Stimulated activated CD8-positive, alpha-beta memory T cell treated with anti-CD3 and anti-CD28 coated beads, Interleukin-15, amount 100 ng/mL, for 24 hours (primary cell): ENCODE measurements at places on chromosomes 12 and 14.
A peak's percentile ranks its signal among the peaks of the same experiment; 100 is the strongest.

DNA sequence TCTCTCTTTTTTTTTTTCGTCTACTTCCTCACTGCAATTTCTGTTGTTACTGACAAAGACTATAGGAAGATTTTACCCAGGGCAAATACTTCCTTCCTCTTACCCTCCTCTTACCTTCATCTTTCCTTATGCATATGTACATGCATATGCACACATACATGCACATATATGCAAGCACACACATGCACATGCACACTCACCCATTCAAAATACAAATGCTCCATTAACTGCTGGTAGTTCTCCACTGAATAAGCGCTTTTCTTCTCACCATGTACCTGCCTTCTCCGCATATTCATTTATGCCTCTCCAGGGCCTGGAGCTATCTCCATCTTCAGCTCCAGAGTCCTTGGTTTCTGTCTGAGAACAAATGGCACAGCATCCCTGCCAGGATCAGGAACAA, 632 bp downstream of the C12orf54 start:
- DNase-seq: no peak

- no peak for DNase-seq
Measured at GRCh38 chr14:95305940-95306339, 13.8 kb downstream of the CLMN start.

- no peak for DNase-seq
Measured at GRCh38 chr12:128069359-128069997, 197.5 kb upstream of the TMEM132C start.

GRCh38 chr14:93587330-93587729, 156.6 kb downstream of the UNC79 start:
- no peak for DNase-seq

DNA sequence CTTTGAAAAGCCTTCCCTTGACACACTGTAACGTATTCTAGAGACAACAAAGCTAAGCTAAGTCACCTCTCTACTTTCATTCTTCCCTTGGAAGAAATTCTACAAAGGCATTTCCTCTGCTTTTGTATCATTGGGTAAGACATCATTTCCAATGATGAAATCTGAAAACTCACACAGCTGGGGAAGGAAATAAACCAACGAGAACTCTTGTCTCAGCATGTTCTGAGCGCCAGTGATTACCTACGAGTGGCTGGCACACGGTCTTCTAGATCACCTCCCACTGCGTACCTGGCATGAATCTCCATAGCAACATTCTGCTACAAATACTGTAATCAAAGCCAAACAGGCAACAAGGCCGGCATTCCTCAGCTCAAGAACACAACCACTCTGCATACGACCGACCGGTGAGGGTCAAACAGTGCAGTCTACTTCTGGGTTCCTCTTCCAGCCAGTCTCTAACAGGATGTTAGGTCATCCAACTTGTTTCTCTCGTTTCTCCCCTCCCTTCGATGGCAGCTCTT, 7.6 kb downstream of the VPS37B start:
- no peak for DNase-seq

GRCh38 chr14:55814873-55815272, 234.9 kb downstream of the KTN1 start:
- no peak for DNase-seq

GRCh38 chr14:59632381-59632780, 55.8 kb upstream of the CCDC175 start:
- DNase-seq: no peak

DNA sequence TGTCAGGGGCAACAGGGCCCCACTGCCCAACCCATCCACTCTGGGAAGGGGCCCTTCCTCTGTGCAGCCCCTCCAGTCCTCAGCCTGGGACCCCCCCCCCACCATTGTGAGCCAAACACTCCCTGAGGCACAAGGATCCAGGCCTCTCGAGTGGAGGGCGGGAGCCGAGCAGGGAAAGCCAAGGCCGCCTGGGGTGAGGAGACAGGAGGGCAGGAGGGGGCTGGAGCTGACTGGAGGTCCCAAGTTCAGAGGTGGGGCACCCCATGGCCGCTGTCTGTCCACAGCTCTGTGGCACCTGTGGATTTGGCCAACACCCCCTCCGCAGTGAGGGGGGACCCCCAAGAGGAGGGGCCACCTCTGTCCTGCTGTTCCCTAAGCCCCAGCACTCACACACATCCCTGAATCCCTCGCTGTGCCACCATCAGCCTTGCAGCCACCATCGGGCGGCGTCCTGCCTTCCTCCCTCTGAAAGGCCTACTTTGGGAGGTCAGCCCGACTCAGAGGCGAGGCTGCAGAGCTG, 25.4 kb upstream of the C14orf180 start:
- DNase-seq: no peak

GRCh38 chr12:132872975-132873421, 14.4 kb downstream of the CHFR start:
- DNase-seq: no peak

- DNase-seq: peak; percentile 13
Measured at GRCh38 chr14:60327447-60328331, 78.7 kb downstream of the PPM1A start.

DNA sequence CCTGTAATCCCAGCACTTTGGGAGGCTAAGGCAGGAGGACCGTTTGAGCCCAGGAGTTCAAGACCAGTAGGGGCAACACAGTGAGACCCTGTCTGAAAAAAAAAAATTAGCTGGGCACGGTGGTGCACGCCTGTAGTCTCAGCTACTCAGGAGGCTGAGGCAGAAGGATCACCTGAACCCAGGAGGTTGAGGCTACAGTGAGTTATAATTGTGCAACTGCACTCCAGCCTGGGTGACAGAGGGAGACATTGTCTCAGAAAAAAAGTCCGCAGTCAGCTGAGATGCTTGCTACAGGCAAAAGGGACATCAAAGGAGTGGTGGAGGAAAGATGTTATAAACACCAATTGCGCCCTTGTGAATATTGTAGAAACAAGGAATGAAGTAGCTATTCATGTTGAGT, 77.8 kb downstream of the NDUFA12 start:
- no peak for DNase-seq

DNA sequence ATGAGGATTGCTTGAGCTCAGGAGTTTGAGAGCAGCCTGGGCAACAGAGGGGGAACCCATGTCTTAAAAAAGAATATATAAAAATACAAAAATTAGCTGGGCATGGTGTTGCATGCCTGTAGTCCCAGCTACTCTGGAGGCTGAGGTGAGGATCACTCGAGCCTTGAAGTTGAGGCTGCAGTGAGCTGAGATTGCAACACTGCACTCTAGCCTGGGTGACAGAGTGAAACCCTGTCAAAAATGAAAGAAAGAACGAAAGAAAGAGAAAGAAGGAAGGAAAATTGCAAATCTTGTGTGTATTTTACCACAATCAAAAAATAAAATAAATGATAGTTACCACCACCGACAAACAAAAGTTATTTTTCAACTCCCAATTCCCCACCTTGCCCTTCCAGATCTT, 45.3 kb downstream of the SPRING1 start:
- no peak for DNase-seq

DNA sequence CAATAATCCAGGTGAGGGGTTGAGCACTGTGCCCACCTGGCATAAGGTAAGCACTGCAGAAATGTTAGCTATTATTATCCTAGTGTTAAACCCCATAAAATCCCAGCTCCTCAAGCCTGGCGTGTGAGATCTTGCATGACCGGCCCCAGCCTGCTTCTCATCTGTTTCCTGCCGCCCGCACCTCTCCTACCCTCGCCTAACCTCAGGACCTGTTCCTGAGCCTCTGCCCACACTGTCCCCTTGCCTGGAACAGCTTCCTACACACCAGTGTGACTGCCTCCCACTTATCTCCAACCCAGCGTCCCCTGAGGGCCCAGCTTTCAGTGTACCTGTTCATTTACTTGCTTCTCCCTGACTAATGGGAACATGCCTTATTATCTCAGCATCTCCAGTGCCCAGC, 24.7 kb downstream of the ISCA2 start:
- no peak for DNase-seq

- DNase-seq: no peak
Measured at GRCh38 chr12:123089631-123090353, 61.1 kb downstream of the PITPNM2 start.

DNA sequence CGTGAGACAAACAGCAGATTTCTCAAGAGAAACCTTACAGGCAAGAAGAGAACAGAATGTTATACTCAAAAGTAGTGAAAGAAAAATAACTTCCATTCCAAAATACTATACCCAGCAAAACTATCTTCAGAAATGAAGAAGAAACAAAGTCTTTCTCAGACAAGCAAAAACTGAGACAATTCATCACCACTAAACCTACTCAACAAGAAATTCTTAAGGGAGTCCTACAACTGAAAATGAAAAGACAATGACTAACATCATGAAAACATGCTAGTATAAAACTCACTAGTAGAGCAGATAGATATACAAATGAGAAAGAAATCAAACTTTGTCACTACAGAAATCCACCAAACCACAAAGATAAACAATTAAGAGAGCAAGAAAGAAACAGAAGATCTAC, 106.5 kb downstream of the CEP83 start:
- no peak for DNase-seq

DNA sequence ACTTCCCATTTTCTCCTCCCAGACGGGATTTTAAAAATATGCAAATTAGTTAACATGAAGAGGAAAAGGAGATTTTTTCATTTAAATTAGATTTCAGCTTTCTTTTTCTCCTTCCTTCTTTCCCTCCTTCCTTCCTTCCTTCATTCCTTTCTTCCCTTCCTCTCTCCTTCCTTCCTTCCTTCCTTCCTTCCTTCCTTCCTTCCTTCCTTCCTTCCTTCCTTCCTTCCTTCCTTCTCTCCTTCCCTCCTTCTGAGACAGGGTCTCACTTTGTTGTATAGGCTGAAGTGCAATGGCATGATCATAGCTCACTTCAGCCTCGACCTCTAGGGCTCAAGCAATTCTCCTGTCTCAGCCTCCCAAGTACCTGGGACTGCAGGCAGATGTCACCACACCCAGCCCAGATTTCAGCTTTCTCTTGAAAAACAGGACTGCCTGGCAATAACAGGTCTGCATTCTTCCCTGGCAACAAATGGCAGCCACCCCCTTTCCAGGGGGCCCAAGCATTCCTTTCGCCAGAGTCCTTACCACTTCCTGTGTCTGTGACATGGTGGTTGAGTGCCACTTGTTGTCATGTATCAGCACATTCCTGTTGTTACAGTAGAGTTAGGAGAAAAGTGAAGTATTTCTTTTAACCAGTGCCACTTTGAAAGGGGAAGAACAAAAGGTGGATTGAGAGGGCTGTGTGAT, 119.1 kb downstream of the PTPN11 start:
- no peak for DNase-seq

DNA sequence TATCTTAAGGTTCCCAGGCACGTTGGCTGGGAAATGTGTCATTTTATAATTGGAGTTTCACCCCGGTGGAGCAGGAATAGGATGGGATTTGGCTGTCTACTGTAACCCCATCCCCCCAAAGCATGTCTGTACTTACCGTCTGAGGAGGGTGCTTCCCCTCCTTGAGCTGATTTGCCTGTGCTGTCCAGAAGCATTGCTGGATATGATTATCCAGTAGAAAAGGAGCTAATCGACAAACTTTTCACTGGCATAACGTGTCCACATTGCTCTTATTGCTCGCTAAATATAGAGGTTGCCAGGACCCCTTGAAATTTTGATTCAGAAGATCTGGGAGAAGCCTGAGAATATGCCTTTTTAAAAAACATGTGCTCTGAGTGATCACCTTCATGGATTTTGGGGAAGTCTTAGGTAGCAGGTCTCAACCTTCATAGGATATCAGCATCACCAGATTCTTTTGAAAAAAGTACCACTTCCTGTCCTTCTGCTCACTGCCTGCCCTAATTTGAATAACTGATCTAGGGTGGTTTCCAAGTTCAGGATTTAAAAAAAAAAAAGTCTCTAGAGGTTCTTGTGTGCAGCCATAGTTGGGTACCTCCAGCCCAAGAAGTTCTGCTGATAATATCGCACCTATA, 80.4 kb upstream of the KCNA1 start:
- DNase-seq: no peak

DNA sequence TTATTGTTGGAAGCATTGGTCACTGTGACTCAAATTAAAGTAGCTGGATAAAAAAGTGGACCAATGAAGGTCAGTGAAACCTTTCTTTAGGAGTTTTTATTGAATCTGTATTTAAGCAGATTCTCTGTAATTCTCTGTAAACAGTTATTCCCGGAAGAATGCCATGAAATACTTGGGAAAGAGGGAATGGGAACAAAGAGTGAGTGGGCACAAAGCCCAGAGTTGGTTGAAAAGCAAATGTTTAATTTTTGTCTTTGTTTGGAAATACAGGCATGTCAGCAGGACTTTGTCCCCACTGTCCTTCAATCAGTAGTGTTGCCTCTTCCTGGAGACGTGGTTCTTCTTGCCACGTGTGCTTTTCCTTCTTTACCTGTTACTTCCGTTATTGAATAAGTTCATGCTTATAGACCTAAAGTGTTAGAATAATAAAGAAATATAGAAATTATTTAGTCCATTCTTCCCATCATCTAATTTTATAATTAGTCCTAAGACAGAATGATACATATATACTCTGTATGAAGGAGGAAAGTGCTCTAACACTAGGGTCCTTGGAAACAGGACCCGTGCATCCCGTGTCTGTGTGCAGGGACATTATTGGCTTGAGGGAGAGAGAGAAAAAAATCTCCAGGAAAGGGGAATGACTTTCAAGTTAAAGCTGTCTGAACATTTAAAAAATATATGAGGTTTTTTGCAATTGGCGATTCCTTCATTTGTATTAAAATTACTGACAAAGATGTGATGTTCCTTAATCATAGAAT, 2.0 kb upstream of the ANG start:
- no peak for DNase-seq

GRCh38 chr14:100731011-100731670, 4.4 kb downstream of the DLK1 start:
- no peak for DNase-seq
